ENCODE measurements at places on chromosomes 6 and 20. TPM values are rescaled to one million over a fixed set of nuclear protein-coding genes. Genes with fewer than 3 reads are reported as not detected.

- H3K4me3 ChIP-seq = peak overlapping the region; percentile 96
- no peaks in the 10 kb centered on the region for H3K4me1 ChIP-seq
- no peak for DNase-seq
- no peaks in the 10 kb centered on the region for H3K27me3 ChIP-seq
- H3K36me3 ChIP-seq = no peaks in the 10 kb centered on the region
These were observed 3.6 kb downstream of the JARID2 start for GRCh38 chr6:15249371-15250019.

DNA sequence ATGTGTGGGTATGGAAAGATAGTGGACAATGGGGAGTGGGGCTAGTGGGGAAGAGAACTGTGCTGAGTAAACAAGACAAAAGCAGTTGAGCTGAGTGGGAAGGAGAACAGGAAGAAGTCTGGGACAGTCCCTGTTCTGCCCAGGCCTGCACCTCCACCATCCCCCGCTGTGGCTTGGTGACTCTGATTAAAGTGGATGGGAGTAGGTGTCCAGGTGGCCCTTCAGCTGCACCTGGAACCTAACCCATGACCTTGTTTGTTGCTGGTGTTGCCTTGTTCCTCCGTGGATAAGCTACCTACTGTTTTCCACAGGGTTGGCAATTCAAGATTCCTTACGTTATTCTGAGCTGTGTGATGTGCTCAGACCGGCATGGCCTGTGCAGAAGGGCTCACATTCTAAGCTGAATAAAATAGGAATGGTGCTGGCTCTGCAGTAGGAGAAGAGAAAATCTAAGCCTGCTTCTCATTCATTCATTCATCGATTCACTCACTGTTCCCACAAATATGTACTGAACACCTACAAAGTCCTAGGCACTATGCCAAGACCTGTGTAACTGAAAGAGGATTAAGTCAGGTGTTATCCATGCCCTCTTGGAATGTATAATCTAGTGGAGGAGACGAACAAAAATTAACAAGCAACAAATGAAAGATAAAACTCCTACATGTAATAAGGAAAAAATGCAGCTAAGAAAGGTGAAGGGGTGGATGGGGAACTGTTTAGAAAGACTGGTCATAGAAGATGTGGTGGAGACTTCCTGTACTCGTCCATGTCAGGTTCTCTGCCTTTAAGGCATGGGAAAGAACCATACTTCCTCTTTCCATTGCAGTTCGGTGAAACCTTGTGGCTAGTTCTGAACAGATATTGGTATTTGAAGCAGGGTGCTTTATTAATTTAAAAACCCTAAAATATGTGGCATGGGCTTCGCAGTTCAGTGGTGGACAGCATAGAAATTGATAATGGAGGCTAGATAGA, 10.1 kb upstream of the CALHM6 start:
- H3K27ac ChIP-seq = no peak overlapping the region
- no peak for DNase-seq
- no peaks in the 10 kb centered on the region for H3K36me3 ChIP-seq
- H3K4me1 ChIP-seq = no peaks in the 10 kb centered on the region
- no peak overlapping the region for H3K4me3 ChIP-seq
- H3K27me3 ChIP-seq = no peaks in the 10 kb centered on the region

Gene SMLR1
- not detected for total RNA-seq

GRCh38 chr6:683742-684440, 9.0 kb downstream of the EXOC2 start:
- H3K27me3 ChIP-seq = no peaks in the 10 kb centered on the region
- H3K27ac ChIP-seq = no peak overlapping the region
- no peaks in the 10 kb centered on the region for H3K4me1 ChIP-seq
- H3K4me3 ChIP-seq = peak overlapping the region; percentile 38

DNA sequence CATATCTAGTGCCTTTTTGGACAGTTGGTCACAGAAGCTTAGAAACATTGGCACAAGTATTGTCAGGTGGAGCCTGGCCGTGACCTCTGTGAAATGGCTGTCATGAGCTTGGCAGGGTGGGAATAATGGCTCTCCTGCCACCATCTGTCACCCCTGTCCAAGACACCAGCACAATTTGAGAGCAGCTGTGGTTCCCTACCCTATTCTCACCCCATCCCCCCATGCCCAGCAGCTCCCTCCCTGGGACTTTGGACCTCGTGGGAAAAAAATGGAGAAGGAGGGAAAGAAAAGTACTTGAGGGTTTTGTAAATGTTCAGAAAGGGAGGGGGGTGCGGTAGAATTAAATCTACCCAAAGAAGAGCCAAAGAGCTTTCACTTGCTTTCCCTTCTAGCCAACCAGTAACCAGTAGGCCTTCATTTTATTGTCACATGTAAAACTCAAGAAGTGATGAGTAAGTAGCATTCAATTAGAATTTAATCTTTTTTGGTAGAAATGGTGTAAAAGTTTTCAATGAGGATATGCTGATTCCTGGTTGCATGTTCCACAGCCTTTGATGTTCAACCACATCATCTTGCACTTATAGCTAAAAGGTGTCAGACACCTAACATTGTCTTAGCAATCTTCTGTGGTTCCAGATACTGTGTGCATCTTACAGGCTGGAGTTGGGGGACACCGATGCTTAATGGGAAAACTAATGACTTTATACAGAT, 263.5 kb upstream of the TAB2 start:
- DNase-seq = no peak
- no peaks in the 10 kb centered on the region for H3K27me3 ChIP-seq
- H3K36me3 ChIP-seq = no peaks in the 10 kb centered on the region
- no peak overlapping the region for H3K27ac ChIP-seq

DNA sequence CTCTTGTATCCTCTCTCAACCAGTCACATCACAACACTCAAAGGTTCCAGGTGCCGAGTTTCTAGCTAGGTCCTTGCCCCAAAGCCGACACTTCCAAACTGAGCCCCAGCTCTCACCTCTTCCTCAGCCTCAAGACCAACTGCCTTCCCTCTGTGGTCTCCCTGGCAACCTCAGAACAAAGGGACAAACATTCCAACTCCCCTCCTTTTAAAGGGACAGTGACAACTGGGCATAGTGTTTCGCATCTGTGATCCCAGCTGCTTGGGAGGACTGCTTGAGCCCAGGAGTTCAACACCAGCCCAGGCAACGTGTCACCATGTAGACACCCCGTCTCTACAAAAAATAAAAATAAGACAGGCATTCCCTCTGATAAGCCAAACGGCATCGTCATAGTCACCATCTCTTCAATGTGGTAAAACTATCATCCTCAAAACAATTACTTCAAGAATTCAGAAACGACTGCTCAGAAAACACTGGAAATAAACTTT, 11.3 kb downstream of the DIDO1 start:
- H3K4me3 ChIP-seq = no peak overlapping the region
- no peaks in the 10 kb centered on the region for H3K27me3 ChIP-seq
- peaks cover 53% of the 10 kb centered on the region for H3K4me1 ChIP-seq

Gene GJA1
- 85.0 TPM for total RNA-seq

- peaks cover 36% of the 10 kb centered on the region for H3K36me3 ChIP-seq
- no peak overlapping the region for H3K27ac ChIP-seq
- H3K4me3 ChIP-seq = no peak overlapping the region
- peaks cover 36% of the 10 kb centered on the region for H3K4me1 ChIP-seq
- H3K27me3 ChIP-seq = no peaks in the 10 kb centered on the region
- DNase-seq = no peak
These were observed 6.1 kb downstream of the EEF1A1 start for GRCh38 chr6:73514746-73515110.

GRCh38 chr6:48765352-48765961, 654.5 kb upstream of the PTCHD4 start:
- no peak for DNase-seq
- H3K27me3 ChIP-seq = no peaks in the 10 kb centered on the region
- no peaks in the 10 kb centered on the region for H3K36me3 ChIP-seq
- H3K4me3 ChIP-seq = no peak overlapping the region

- H3K27me3 ChIP-seq = no peaks in the 10 kb centered on the region
- no peak for DNase-seq
- peaks cover 10% of the 10 kb centered on the region for H3K4me1 ChIP-seq
- no peak overlapping the region for H3K4me3 ChIP-seq
- no peak overlapping the region for H3K27ac ChIP-seq
- H3K36me3 ChIP-seq = no peaks in the 10 kb centered on the region
These were observed 80.9 kb upstream of the PHACTR2 start for GRCh38 chr6:143596866-143597265.

DNA sequence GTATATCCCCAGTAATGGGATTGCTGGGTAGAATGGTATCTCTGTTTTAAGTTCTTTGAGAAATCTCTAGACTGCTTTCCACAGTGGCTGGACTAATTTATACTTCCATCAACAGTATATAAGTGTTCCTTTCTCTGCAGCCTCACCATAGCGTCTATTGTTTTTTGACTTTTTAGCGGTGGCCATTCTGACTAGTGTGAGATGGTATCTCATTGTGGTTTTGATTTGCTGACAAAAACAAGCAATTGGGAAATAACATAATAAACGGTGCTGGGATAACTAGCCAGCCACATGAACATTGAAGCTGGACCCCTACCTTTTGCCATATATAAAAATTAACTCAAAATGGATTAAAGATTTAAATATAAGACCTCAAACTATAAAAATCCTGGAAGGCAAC, 14.2 kb downstream of the OR2A4 start:
- no peak for DNase-seq
- no peaks in the 10 kb centered on the region for H3K4me1 ChIP-seq
- no peaks in the 10 kb centered on the region for H3K27me3 ChIP-seq
- H3K4me3 ChIP-seq = no peak overlapping the region
- no peaks in the 10 kb centered on the region for H3K36me3 ChIP-seq

GRCh38 chr6:97187951-97188350, 95.1 kb downstream of the MMS22L start:
- no peaks in the 10 kb centered on the region for H3K27me3 ChIP-seq
- no peaks in the 10 kb centered on the region for H3K36me3 ChIP-seq
- H3K4me1 ChIP-seq = no peaks in the 10 kb centered on the region
- H3K4me3 ChIP-seq = no peak overlapping the region
- DNase-seq = no peak

GRCh38 chr6:110688661-110689268, 126.5 kb downstream of the CDK19 start:
- H3K27ac ChIP-seq = no peak overlapping the region
- no peaks in the 10 kb centered on the region for H3K4me1 ChIP-seq
- no peak for DNase-seq
- H3K36me3 ChIP-seq = no peaks in the 10 kb centered on the region

- peaks cover 9% of the 10 kb centered on the region for H3K4me1 ChIP-seq
- H3K27me3 ChIP-seq = no peaks in the 10 kb centered on the region
- peak overlapping the region; percentile 36 for H3K27ac ChIP-seq
- peaks cover 43% of the 10 kb centered on the region for H3K36me3 ChIP-seq
- no peak overlapping the region for H3K4me3 ChIP-seq
- DNase-seq = peak; percentile 73
These were observed 21.0 kb downstream of the SRSF3 start for GRCh38 chr6:36615018-36615761.

Gene LRRC1
- 16.3 TPM for total RNA-seq

DNA sequence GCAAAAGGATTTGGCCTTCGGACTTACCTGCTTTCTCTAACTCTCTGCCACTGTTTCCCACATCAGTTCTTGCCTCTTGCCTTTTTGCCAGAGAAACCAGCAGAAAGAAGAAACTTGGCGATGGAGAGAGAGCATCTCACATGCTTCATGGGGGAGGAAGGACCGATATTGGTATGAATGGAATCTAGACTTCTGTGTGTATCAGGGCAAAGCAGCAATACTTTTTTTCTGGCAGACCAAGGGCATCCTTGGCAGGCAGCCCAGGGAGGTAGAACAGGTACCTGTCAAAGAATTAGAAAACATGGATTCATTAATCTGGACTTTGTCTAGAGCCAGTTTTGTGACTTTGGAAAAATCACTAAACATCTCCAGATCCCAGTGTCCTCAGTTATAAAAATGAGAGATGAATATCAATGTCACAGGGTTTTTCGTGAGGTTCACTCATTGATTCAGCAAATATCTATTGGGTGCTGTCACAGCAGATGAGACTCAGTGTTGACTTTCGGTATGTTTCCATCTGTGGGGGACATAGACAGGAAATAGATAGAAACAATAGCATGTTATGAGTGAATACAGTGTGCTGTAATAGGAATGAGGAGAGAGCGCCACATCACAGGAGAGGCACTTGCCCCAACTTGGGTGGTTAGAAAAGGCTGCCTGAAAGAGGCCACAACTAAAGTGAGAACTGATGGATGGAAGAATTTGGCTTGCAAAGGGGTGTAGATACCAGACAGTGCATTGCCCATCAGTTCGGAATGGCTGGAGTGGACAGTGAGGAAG, 114.1 kb downstream of the CD83 start:
- H3K27ac ChIP-seq = no peak overlapping the region
- no peaks in the 10 kb centered on the region for H3K27me3 ChIP-seq
- DNase-seq = no peak
- H3K36me3 ChIP-seq = no peaks in the 10 kb centered on the region
- H3K4me3 ChIP-seq = no peak overlapping the region

DNA sequence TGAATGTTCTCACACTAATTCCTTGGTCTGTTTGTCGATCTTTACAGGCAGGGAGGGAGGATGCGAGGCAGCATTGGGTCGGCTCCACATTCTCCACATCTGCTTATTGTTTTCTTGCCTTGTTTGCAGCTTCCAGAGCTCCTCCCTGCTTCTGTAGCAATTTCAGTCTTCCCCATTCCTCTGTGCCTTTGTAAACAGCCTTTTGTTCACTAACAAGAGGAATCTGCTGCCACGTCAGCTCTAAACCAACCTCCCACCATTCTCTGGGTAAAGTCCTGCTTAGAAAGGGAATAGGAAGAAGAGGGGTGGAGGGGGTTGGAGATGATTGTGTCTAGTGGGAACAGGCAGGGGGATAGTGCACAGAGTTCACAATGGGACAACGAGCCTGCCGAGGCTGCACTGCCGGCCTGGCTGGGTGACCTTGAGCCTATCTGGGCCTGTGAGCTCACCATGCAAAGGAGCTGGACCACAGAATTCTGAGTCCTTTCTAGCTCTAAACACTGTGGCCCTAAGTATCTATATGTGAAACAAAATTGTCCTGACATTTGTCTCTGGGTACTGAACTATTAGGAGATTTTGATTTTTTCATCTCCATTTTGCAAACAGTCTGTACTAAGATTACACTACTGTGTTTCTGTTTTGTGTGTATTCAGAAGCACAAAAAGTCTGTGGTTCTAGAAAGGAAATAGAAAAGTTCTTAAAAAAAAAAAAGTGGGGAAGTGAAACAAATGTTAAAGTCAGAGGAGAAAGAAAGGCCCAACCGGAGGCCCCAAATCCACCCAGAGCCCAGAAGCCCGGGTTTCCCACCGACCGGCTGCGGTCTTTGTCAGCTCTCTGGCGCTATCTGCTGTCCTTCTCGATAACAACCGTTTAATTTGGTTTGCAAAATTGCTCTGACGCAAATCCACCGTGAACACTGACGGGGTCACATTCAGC, 1.4 kb upstream of the PRND start:
- no peak overlapping the region for H3K27ac ChIP-seq
- H3K36me3 ChIP-seq = no peaks in the 10 kb centered on the region
- no peak overlapping the region for H3K4me3 ChIP-seq
- DNase-seq = peak; percentile 89
- H3K4me1 ChIP-seq = no peaks in the 10 kb centered on the region

DNA sequence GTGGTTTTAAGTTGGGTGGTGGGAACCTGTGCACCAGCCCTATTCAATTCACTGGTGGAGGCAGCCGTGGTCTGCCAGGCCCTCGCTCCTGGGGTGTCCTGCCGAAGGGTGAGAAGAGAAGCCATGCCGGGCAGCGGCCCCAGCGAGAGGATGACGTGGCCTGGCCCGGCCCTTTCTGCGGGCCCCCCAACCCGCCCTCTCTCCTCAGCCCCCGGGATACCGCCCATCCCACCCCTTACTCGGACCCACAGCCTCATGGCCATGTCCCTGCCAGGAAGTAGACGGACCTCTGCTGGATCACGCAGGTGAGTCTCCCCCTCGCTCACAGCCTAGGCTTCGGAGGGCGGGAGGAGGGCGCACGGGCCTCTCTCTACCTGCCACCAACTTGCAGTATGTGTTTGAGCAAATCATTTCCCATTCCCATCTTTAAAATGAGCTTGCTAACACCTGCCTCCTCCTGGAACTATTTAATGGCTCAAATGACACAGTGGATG, 30.1 kb downstream of the SNPH start:
- H3K36me3 ChIP-seq = peaks cover 22% of the 10 kb centered on the region
- H3K4me3 ChIP-seq = no peak overlapping the region
- no peaks in the 10 kb centered on the region for H3K27me3 ChIP-seq
- no peaks in the 10 kb centered on the region for H3K4me1 ChIP-seq

Data from ascending aorta (tissue), 2 donors.